ENCODE measurements at places on chromosomes 13 and 19.

GRCh38 chr19:19067276-19068072 lies 3.7 kb downstream of the SLC25A42 start:
- DNase-seq: no peak

DNA sequence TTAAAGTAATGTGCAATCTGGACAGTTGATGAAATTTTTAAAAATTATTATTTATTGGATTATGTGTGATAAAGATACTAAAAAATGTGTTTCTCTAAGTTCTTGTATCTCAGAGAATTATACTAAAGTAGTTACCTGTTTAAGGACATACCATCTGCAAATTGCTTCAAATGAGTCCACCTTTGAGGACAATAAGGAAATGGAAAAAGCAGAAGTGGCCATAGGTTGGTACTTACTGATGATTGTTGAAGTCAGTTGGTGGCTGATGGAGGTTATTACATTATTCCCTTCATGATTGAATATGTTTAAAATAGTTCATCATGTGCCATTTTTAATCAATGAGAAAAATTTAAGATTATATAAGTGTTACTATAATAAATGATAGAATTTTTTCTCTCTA lies 367.0 kb downstream of the MYO16 start:
- no peak for DNase-seq

GRCh38 chr13:85287528-85287927 lies 511.7 kb downstream of the SLITRK6 start:
- DNase-seq: no peak

- DNase-seq: peak; percentile 9
Observed at GRCh38 chr13:36814465-36814864, 4.6 kb upstream of the RFXAP start.

- no peak for DNase-seq
Observed at GRCh38 chr13:43347877-43348276, 324.5 kb downstream of the DNAJC15 start.

Measured in foreskin keratinocyte (primary cell).